ENCODE measurements at places on chromosomes 4 and X.

- no peak for DNase-seq
Measured at GRCh38 chrX:11412715-11413623, 119.8 kb downstream of the AMELX start.

GRCh38 chr4:80492761-80493160 lies 157.2 kb downstream of the CFAP299 start:
- DNase-seq: no peak

- DNase-seq: no peak
Measured at GRCh38 chr4:99624141-99624719, 33.4 kb downstream of the C4orf54 start.

GRCh38 chr4:158995965-158996364 lies 106.9 kb upstream of the RAPGEF2 start:
- DNase-seq: no peak

DNA sequence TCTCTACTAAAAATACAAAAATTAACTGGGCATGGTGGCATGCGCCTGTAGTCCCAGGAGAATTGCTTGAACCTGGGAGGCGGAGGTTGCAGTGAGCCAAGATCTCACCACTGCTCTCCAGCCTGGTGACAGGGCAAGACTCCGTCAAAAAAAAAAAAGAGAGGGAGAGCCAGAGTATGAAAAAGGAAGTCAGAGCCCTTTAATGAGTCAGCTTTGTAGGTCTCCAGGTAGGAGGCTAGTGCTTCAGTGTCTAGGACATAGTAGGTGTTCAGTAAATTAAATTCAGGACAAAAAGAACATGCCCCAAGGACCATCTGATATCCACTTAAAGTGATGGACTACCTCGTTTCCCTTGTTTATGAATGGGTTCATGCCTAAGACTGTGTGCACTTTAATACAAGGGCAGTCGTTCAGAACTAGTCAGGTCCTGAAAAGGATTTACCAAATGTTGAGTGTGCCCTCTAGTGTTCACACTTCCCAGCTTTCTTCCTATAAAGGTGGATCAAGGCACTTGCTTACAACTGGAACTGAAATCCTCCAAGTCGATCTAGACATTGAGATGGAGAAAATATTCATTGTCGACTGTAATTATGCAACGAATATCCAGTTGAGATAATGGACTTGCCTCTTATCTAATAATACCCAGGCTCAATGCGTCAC lies 29.0 kb downstream of the F9 start:
- no peak for DNase-seq

- DNase-seq: no peak
Measured at GRCh38 chr4:1200425-1201035, 28.1 kb upstream of the SPON2 start.

GRCh38 chr4:115165503-115165902 lies 52.1 kb upstream of the NDST4 start:
- no peak for DNase-seq

DNA sequence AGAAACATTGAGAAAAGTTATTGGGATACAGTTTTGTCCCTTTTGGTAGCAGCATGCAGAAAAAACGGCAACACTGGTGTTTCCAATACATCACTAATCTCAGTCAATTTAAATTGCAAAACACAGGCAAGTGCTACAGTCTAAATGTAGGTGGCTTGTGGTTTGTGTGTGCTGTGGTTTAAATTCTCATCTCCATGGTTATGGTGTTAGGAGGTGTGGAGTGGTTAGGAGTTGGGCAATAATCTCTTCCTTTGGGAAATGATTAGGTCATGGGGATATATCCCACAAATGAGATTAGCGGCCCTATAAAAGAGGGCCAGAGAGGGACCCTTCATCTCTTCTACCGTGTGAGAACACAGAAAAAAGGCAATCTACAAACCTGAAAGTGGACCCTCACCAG lies 1344.3 kb downstream of the ADGRL3 start:
- no peak for DNase-seq

DNA sequence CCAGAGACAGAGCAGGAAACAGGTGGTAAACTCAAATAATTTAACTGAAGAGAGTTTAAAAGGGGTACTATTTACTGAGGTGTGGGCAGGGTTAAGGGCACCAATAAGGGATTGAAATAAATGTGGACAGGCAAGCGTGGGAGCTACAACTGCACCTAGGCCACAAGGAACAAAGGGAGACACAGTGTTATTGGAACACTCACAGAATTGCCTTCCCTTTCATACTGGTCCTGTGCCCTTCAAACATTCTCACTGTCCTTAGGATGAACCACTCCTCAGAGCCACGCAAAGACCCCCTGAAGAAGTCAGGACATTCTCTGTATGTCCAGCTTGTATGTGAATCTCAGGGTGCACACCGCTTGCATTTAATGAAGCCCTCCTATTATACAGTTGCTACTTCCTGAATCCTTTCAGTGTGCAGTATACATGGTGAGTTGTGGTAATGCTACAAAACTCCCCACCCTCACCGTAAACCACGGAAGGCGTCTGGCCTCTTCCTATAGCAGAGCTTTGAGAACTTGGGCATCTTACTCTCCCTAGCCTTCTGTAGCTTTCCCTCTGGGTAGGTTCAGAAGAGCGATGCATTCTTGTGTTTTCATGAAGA lies 9.6 kb upstream of the MRPL1 start:
- no peak for DNase-seq

DNA sequence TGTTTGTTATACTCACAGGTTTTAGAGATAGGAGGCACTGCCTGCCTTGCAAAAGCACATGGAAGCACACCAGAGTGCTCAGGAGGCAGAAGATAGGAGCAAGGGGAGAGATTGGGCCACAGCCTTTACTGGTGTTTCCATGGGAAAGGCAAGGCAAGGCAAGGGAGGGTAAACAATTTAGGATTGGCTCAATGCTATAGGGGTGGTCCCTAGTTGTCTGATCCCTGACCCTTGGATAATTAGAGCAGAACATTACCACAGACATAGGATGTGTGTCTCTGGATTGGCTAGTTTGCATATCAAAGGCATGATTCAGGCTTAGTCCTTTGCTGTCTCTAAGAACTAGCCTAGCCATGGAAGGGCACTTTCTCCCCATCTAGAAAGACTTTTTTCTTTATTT lies 36.1 kb downstream of the GRXCR1 start:
- DNase-seq: no peak

- no peak for DNase-seq
Measured at GRCh38 chrX:103773445-103773844, 3.2 kb upstream of the PLP1 start.

DNA sequence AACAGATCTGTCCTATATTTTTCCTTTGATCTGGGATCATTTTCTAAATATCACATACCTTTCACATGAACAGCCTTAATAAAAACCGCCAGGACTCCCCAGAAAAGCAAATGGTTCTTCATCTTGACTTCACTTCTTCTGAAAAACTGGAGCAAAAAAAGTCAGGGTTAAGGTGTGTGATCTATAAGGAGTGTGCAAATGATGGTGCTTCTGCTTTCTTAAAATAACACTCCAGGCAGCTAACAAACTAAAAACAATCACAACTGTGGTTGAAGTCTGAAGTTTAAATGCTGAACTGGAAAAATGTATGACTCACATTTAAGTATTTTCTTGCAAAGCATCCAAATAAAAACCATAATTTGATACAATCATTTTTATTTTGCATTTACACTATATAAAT lies at the start of gene JCHAIN:
Gene JCHAIN, minus strand, starts transcription at position 140 of the 400 bp plus-strand sequence. Its CDS starts 18 bp downstream, at position 122.
- no peak for DNase-seq

GRCh38 chrX:121389976-121390714 lies 342.7 kb downstream of the GLUD2 start:
- no peak for DNase-seq

DNA sequence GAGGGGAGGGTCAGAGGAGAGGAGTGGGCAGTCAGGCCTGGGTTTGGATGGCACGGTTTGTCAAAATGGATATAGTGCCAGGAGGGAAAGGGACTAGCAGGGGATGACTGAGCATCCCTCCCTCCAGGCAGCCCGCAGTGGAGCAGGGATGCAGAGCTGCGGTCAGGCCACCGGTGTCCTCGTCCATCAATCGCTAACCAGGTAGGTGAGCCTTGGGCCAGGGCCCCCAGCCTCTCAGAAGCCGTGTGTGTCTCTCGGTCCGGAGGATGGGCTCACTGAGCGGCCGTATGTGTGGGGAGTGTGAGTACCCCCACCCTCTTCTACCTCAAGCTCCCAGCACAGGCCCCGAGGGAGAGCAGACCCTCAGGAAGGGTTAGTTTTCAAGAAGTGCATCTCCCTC lies 538 bp upstream of the CYTL1 start:
- DNase-seq: no peak

- DNase-seq: no peak
Measured at GRCh38 chr4:173504181-173504503, 25.9 kb downstream of the HAND2 start.

- no peak for DNase-seq
Measured at GRCh38 chrX:115337491-115338144, 48.1 kb downstream of the LUZP4 start.

- DNase-seq: no peak
Measured at GRCh38 chr4:149531861-149532260, 283.8 kb downstream of the IQCM start.

- no peak for DNase-seq
Measured at GRCh38 chr4:95585016-95585695, 36.4 kb upstream of the UNC5C start.

DNA sequence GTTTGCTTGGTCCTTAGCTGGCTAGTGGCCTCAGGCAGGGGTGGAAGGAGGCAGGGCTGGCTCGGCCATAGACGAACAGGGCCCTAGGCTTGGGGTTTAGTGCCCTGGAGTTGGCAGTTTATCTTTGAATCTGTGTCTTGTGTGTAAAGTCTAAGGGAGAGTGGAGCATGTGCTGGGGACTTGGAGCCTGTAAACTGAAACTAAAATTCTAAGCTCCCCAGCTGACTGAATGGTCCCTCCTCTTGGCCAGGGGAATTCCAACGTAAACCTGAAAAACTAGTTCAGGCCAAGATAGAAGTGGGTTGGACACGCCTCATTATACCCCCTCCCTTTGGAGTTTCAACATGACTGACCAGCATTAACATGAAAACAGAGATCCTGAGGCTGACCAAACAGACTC lies 46.1 kb upstream of the GPR78 start:
- DNase-seq: peak; percentile 56

- peak; percentile 11 for DNase-seq
Measured at GRCh38 chrX:130975947-130976346, 72.9 kb upstream of the ENOX2 start.

GRCh38 chr4:113009461-113009860 lies 40.0 kb upstream of the ANK2 start:
- no peak for DNase-seq

DNA sequence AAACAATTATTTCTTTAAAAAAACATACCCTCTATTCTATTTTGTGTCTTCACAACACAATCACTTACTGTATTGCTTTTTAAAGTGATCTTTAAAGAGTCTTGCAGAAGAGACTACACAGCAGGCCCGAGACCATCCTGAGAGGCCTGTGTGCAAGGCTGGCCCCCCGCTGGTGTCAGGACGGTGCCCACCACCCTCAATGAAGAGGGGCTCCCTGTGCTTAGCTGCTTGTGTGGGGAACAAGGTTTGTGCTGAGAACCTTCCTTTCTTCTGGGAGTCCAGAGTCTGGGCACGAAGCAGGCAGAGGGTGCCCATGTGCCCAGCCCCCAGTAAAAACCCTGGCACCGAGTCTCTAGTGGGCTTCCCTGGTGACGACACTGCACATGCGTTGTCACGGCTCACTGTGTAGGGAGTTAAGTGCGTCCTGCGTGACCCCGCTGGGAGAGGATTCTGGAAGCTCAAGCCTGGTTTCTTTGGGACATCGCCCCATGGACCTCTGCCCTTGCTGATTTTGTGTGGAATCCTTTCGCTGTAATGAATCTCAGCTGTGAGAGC lies 22.0 kb downstream of the RGS12 start:
- no peak for DNase-seq

DNA sequence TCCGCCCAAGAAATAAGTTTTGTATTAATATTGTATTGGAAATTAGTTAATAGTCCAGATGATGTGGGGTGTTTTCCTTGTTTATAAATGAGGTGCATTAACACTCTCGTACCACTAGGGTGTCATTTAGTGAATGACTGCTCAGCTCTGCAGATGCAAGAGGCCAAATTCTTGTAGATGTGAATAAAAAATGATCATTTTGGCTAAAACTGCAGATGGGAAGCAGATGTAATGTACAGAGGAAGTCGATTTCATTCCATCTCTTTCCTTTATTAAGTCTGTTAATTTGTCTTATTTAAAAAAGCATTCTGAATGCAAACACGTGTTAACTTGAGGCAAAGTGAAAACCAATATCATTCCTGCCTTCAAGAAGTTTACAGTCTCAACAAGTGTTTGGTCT lies 108.1 kb downstream of the DHX15 start:
- no peak for DNase-seq

DNA sequence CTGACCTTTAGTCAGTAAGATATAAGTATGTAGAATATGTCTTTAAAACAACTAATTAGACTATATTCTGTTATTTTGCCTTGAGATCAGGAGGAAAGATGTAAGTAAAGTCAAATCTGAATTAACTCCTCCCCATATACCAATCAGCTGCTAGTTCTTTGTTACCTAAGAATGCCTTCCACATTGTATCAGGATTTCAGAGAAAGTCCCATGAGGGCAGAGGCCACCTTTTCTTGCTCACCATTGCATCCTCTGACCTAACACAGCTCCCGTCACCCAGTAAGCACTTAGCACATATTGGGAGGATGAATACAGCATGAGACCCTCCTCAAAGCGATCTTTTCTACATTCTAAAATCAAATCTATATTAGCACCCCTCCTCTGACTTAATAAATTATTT lies 87.0 kb downstream of the COL25A1 start:
- DNase-seq: no peak

GRCh38 chrX:25968920-25969319 lies 169.2 kb upstream of the MAGEB18 start:
- no peak for DNase-seq

DNA sequence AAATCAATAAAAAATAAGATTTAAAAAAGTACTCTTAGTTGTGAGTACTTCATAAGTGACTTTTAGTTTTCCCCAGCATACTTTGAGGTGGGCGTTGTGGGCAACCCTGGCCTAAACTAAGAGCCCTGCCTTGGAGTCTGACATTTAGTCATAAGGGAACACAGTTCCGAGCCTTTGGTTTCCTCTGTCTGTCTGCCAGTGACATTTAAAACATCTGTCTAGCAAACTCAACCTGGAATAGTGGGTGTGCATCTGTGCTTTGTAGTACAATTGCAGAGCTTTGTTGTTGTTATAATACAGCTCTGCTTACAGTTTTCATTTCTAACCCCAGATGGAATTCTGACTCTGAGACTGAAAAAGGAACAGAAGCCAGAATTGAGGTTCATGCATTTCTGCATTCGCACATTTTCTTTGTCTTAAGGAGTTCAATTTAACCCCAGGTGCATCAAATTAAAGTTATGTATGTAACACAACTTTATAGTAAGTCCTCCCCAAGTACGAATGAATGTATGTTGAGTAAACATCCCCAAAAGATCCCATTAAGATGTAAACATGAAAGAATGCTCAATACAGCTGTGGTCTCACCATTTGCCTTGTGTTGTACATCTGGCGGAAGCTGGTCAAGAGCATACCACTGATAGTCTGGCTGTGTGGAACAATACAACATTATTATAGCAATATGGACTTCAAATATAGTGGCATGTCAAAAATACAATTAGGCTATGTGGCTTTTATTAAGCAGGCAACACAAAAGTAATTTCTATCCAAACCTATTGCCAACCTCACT lies 25.9 kb downstream of the TNIP3 start:
- DNase-seq: no peak
